ENCODE measurements at places on chromosomes 12 and 14.

DNA sequence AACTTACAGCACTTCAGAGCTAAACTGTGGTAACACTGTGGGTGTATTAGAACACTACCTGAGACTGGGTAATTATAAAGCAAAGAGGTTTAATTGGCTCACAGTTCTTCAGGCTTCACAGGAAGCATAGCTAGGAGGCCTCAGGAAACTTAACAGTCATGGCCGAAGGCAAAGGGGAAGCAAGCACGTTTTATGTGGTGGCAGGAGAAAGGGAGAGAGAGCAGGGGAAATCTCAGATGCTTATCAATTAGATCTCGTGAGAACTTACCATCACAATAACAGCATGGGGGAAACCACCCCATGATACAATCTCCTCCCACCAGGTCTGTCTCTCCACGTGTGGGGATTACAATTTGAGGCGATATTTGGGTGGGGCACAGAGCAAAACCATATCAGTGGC lies 512.6 kb downstream of the RERGL start:
- DNase-seq: no peak
- H3K27ac ChIP-seq: no peak overlapping the region
- no peak overlapping the region for H3K4me3 ChIP-seq
- H3K27me3 ChIP-seq: no peaks in the 10 kb centered on the region
- no peaks in the 10 kb centered on the region for H3K36me3 ChIP-seq
- no peaks in the 10 kb centered on the region for H3K4me1 ChIP-seq

DNA sequence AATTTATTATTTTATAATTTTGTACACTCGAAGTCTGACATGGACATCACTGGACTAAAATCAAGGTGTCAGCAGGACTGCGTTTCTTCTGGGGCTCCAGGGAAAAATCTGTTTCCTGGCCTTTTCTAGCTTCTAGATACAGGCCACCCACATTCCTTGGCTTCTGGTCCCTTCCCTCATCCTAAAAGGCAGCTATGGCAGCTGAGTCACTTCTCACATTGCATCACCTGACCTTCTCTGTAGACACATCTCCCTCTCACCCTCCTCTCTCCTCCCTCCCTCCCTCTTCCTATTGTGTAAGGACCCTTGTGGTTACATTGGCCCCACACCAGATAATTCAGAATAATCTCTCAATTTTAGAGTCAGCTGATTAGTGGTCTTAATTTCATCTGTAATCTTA lies 92.4 kb downstream of the RPS6KA5 start:
- DNase-seq: no peak
- no peaks in the 10 kb centered on the region for H3K27me3 ChIP-seq
- peaks cover 70% of the 10 kb centered on the region for H3K36me3 ChIP-seq
- H3K4me3 ChIP-seq: no peak overlapping the region
- H3K27ac ChIP-seq: no peak overlapping the region
- H3K4me1 ChIP-seq: peaks cover 41% of the 10 kb centered on the region

DNA sequence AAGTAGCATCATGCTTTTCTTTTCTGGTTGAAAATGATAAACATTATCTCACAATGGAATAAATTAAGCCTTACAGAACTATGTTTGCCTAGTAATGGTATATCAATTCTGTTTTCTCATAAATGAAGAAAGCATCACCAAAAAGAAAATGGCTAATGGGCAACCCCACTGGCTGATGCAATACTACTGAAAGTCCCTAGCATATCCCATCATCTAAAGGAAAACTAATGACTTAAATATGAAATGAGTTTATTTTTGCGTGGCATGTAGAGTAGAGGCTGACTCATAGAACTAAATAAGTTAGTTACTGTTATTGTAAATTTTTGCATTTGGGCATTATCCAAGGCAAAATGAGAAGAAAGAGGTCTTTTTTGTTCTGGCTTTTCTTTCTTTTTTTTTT lies 1156.3 kb upstream of the SEL1L start:
- no peak for DNase-seq
- H3K4me1 ChIP-seq: no peaks in the 10 kb centered on the region
- no peak overlapping the region for H3K27ac ChIP-seq
- no peak overlapping the region for H3K4me3 ChIP-seq

DNA sequence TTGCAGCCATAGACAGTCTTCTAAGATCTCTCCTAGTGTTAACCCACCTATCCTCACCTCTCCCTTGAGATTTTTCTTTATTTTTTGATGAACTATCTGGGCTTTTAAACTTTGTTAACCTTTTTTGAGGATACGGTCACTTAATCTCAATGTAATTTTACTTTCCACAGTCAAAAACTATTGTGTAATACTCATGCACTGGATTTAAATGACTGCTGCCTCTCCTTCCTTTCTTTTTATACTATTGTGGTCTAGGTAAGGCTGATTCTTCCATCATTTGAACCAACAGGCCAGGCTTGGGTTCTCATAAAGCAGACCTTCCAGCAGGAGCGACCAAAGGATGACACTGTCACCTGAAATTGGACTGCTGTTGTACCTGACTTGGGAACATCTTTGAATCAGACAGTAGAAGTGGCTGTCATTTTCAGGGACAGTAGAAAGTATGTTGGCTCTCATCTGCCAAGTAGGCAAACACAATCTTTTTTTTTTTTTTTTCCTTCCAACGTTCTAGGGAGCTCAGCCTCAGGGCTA lies 689 bp upstream of the PDE3A start:
- H3K27ac ChIP-seq: no peak overlapping the region
- H3K4me1 ChIP-seq: peaks cover 14% of the 10 kb centered on the region
- peaks cover 54% of the 10 kb centered on the region for H3K27me3 ChIP-seq
- DNase-seq: no peak

- H3K4me1 ChIP-seq: peaks cover 19% of the 10 kb centered on the region
- H3K27me3 ChIP-seq: no peaks in the 10 kb centered on the region
- H3K4me3 ChIP-seq: no peak overlapping the region
- H3K27ac ChIP-seq: no peak overlapping the region
- DNase-seq: no peak
- peaks cover 77% of the 10 kb centered on the region for H3K36me3 ChIP-seq
Measured at GRCh38 chr12:98533723-98534251, 18.4 kb downstream of the TMPO start.

GRCh38 chr14:90179809-90180779 lies 76.3 kb upstream of the PSMC1 start:
- no peaks in the 10 kb centered on the region for H3K4me1 ChIP-seq
- peaks cover 14% of the 10 kb centered on the region for H3K27me3 ChIP-seq
- H3K36me3 ChIP-seq: no peaks in the 10 kb centered on the region

GRCh38 chr14:26925876-26926584 lies 328.2 kb upstream of the NOVA1 start:
- H3K4me3 ChIP-seq: no peak overlapping the region
- no peak for DNase-seq
- H3K27me3 ChIP-seq: no peaks in the 10 kb centered on the region
- no peak overlapping the region for H3K27ac ChIP-seq
- H3K4me1 ChIP-seq: no peaks in the 10 kb centered on the region

All from activated CD8-positive, alpha-beta T cell treated with anti-CD3 and anti-CD28 coated beads, Interleukin-2, amount 10 ng/mL, durations not matched to agents 7 days and 5 days (primary cell).